CD4-positive, CD25-positive, alpha-beta regulatory T cell (primary cell): ENCODE measurements at places on chromosomes 12 and 14.

GRCh38 chr12:26460361-26460760, 265.0 kb downstream of the SSPN start:
- H3K27ac ChIP-seq, result no peak overlapping the region
- no peak for DNase-seq
- no peak overlapping the region for H3K4me3 ChIP-seq
- H3K27me3 ChIP-seq, result no peaks in the 10 kb centered on the region
- H3K36me3 ChIP-seq, result peaks cover 5% of the 10 kb centered on the region

DNA sequence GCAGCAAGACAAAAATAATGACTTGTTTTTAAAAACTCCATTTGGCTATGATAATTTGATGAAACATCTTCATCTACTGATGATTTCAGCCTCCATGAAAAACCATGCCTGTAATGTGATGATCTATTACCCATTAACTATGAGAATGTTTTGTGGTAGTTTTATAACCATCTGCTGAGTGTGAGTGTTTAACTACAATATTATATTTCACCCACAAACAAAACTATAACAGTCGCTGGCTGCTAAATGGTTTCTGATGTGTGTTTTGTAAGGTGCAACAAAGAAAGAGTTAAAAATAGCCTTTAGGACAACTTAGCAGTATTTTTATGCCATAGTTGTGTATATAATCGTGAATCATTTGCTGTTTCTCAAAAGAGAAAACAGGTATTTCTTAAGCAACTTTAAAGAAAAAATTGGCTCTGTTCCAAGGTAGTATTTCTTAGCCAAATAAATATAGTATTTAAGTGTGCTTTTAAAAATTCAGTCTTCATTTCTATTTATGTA, 4.9 kb downstream of the PTHLH start:
- peaks cover 25% of the 10 kb centered on the region for H3K4me1 ChIP-seq
- no peaks in the 10 kb centered on the region for H3K36me3 ChIP-seq
- H3K4me3 ChIP-seq, result no peak overlapping the region
- peaks cover 42% of the 10 kb centered on the region for H3K27me3 ChIP-seq

DNA sequence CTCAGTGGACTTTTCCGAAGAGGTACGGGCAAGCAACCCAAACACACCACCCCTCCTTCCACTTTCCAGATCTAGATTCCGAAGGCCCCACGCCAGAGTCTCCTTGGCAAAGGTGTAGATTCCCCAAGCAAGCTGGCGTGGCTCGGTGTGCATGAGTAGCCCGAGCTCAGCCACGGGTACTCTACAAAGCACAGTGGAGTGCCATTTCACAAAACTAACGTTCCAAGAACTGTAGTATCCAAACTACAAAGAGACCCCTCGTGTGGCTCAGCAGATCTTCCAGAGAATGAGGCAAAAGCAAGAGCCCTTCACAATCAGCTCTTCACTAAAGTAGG, 72.1 kb downstream of the FOXN3 start:
- H3K4me1 ChIP-seq, result peaks cover 4% of the 10 kb centered on the region
- DNase-seq, result no peak
- no peak overlapping the region for H3K27ac ChIP-seq
- H3K4me3 ChIP-seq, result no peak overlapping the region

GRCh38 chr12:69610729-69611128, at the start of gene LRRC10:
TSS of gene LRRC10 (minus strand) at chr12:69610907. CDS start at chr12:69610838, 69 bp downstream.
- no peak within 1 kb of the TSS for H3K27ac ChIP-seq
- H3K4me3 ChIP-seq, result no peak within 1 kb of the TSS
- no peaks in the 10 kb centered on the region for H3K36me3 ChIP-seq
- no peaks in the 10 kb centered on the region for H3K27me3 ChIP-seq
- DNase-seq, result no peak

GRCh38 chr12:28290262-28290661, 100.0 kb downstream of the CCDC91 start:
- no peak overlapping the region for H3K27ac ChIP-seq
- no peaks in the 10 kb centered on the region for H3K27me3 ChIP-seq
- no peaks in the 10 kb centered on the region for H3K4me1 ChIP-seq
- peak; percentile 7 for DNase-seq
- H3K36me3 ChIP-seq, result peaks cover 27% of the 10 kb centered on the region

DNA sequence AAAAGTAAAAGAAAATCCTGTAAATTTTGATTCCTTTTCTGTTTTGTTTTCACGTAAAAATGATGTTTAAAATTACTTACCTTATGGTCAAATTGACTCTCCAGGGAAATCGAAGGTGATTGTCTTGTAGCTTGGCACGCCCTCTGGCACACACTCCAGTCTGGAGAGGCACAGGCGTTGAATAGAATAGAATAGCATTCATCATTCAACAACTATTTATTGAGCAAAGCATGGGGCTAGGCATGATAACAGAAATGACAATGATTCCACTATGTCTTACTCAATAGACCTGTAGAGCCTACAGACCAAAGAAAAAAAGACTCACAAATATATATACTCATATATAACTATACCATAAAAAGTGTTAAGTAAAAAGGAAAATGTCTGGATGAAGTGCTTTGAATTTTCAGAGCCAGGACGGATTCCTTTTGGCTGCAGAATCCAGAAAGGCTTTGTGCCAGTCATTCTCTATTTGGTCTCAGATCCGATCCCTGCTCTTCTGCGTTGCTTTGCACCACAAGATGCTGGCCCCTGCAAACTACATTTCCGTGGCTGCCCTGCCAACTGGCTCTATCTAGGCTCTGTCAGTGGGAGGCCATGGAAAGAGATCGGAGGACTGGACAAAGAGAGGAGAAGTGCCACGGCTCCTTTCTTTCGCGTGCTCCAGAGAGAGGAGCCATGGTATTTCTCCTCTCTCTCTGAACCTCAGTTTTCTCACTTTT, 231.8 kb downstream of the CRADD start:
- no peaks in the 10 kb centered on the region for H3K4me1 ChIP-seq
- H3K27me3 ChIP-seq, result no peaks in the 10 kb centered on the region
- no peaks in the 10 kb centered on the region for H3K36me3 ChIP-seq
- no peak overlapping the region for H3K27ac ChIP-seq
- H3K4me3 ChIP-seq, result no peak overlapping the region

DNA sequence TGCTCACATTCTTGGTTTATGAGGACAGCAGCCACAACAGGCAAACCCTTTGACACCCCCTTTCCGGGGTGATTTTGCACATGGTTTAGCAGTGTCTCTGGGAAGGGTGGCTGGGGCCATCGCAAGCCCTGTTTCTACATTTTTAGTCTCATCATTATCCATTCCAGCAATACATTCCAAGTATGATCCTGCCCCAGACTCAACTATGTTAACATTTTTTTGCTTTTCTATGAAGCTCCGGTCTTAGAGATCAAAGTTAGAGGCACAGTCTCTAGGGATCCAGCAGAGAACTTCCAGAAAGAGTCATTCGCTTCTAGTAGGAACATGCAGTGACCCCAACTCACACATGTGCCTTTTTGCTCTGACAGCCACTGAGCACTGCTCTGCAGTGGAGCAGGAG, 130.9 kb downstream of the TBX5 start:
- no peak overlapping the region for H3K4me3 ChIP-seq
- DNase-seq, result no peak
- no peaks in the 10 kb centered on the region for H3K36me3 ChIP-seq
- no peaks in the 10 kb centered on the region for H3K27me3 ChIP-seq
- no peak overlapping the region for H3K27ac ChIP-seq

- H3K27ac ChIP-seq, result no peak overlapping the region
- H3K36me3 ChIP-seq, result no peaks in the 10 kb centered on the region
- DNase-seq, result no peak
- H3K4me3 ChIP-seq, result no peak overlapping the region
Measured at GRCh38 chr14:30751646-30752416, 122.5 kb upstream of the COCH start.
